Common myeloid progenitor, CD34-positive (primary cell): ENCODE measurements at places on chromosomes 1 and 21.

- peak; percentile 86 for DNase-seq
These were observed 109.8 kb downstream of the DUSP10 start for GRCh38 chr1:221632072-221632471.

GRCh38 chr1:40210511-40211204 lies 37.1 kb upstream of the TMCO2 start:
- no peak for DNase-seq

GRCh38 chr1:54559771-54560231 lies 11.8 kb downstream of the ACOT11 start:
- no peak for DNase-seq

DNA sequence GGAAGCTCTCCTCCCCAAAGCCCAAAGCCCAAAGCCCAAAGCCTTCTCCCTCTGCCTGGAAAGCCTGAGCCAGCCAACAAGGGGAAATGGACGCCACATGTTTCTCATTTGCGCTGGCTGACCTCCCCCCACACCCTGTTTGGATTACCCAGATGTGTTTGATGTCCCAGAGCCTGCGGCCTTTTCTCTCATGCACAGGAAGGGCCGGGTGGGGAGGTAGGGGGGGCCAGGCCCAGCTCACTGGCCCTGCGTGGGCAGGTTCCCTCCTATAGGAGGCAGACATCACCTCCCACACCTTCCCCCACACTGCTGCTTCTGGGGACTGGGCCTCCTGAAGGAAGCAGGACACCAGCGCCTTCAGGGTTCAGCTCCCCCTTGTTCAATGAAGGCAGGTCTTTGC lies 116.3 kb downstream of the NAV1 start:
- DNase-seq: no peak

DNA sequence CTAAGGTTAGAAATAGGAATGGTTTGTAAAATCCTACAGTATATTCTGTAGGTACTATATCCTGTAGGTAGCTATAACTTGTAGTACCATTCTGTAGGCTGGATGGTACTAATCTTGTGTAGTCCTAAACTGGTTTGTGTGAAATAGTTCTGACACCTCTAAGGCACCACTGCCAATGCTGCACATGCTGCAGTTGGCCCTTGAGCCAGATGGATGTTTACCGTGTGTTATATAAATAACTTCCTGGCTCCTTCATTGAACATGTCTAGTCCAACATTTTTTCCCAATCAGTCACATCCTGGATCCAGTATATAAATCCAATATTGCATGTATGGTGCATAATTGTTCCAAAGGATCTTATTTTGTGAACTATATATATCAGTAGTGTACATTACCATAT lies 89.5 kb upstream of the GNG4 start:
- DNase-seq: no peak

DNA sequence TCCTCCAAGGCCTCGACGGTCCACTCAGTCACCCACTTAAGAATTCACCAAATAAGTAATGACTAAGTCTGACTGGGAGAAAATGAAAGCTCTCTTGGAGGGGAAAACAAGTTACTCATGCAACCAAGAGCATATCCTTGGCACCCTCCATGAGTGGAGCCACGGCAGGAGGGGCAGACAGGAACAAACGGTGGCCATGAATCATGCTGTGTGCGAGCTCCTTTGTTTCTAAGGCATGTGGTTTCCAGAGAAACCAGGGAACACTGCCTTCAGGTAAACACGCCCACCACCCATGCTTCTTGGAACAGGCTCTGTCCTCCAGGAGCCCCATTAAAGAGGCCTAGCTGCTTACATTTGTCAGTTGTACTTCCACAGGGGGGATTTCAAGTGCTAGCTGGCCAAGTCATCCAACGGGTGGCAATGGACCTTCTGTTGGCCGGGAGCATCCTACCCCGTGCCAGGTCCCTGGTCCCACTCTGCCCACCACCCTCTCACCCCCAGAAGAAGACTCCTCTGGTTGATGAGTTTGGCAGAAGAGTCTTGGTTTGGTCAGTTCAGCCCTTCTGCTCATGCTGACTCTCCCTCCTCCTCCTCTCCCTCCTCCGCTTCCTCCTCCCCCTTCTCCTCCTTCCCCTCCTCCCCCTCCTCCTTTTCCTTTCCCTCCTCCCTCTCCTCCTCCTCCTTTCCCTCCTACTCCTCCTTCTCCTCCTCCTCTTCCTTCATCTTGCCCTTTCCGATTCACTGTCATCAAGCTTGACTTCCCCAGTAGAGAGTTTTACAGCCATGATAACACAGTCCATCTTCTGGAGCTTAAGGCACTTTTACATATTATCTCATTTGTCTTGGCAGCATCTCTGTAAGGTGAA lies 107.6 kb downstream of the CCDC185 start:
- no peak for DNase-seq

- DNase-seq: no peak
These were observed 13.0 kb upstream of the SERINC2 start for GRCh38 chr1:31399976-31400375.

GRCh38 chr1:21384620-21385019 lies 55.3 kb upstream of the NBPF3 start:
- no peak for DNase-seq

DNA sequence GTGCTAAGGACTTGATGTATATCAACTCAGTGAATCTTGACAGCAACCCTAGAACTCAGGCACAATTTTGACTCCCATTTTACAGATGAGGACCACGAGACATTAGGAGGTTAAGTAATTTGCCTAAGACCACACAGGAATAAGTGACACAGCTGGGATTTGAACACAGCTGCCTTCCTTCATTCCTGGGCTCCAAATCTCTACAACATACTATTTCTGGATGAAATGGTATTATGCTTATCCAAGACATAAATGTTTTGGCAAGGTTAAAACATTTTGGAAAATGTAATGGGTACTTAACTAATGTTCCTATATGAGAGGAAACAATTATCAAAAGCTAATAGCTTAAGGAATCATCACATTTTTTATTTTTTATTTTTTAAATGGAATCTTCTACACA lies 4.8 kb downstream of the CLDN8 start:
- DNase-seq: no peak

GRCh38 chr1:206933333-206933945 lies 11.7 kb upstream of the FCMR start:
- peak; percentile 66 for DNase-seq

DNA sequence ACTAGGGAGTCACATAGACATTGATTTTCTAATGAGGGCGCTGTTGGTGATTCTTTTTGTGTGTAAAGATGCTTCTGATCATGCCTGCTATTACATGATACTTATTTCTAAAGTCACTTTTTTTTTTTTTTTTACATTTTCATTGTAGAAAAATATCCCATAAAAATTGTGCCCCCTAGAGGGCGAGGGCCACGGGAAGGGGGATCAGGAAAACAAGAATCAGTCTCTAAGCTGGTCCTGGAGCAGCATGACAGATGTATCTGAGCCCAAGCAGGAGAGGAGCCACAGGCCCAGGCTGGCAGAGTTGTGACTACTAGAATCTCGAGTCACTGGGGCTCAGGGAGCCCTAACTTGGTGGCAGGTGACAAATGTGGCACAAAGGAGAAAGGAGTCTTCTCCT lies 28.1 kb downstream of the ZSCAN20 start:
- DNase-seq: no peak

- peak; percentile 68 for DNase-seq
These were observed at the start of gene CFAP74 for GRCh38 chr1:2003541-2004131. CFAP74 (minus strand) TSS chr1:2003786; CDS start chr1:1990956, 12,830 bp downstream.

DNA sequence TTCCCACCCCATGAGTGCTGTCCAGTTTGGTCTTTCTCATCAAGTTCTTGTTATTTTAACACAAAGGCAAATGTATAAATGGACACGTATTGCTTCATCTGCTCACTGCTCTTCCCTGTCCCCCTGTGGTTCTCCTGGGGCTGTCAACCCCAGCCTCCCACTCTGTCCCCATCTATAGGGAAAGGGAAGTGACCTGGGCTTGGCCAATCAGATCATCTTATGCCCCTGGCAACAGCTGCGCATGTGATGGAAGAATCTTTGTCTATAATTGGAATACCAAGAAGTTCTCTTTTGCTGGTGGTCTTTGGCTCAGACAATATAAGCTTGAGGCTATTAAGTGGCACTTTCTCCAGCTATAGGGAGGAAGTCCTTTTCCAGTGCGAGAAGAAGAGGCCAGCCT lies 4.7 kb upstream of the CCSAP start:
- no peak for DNase-seq

DNA sequence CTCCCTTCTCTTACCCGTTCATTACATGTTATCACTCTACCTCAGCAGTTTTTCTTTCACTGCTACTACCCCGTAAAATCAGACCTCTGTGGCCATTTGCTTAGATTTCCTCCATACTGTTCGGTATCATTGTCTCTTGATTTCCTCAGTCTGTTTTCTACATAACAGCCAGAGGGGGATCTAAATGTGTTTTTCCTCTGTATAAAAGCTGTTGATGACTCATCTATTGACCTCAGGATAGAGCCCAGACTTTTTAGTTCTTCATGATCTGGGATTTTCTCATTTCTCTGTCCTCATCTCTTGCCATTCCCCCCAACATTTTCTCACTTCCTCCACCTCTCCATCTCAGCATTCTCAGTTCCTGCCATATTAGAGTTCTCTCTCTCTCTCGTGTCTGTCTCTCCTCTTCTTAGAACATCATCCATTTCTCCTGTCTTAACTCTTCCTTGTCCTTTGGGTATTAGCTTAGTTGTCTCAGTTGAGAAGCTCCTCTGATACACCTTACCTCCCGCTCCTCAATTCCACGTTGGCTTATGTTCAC lies 10.5 kb downstream of the OTUD3 start:
- DNase-seq: no peak

DNA sequence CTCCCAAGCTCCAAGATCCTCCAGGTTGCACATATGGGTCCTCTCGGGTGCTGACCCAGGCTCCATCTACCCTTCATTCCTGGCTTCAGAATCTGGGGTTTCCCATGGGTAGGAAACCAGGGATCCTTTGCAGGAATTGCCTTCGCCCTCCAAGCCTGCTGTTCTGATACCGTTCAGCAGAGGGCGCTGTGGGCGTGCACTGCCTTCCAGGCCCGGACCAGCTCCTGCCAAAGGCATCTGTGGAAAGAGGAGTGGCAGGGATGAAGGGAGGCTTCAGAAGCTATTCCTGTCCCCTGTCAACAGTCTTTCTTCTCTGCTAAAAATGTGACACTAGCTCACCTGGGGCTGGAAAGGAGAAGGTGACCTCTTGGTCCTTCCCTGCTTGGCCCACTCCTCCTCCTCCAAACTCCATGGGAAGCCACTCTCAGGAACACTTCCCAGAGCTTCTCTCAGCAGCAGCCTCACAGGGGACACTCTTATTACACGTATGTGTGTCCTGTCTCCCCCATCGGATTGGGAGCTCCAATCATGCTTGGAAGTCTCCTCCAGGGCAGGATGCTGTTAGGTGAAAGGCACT lies 71.2 kb downstream of the VWA5B1 start:
- DNase-seq: no peak

DNA sequence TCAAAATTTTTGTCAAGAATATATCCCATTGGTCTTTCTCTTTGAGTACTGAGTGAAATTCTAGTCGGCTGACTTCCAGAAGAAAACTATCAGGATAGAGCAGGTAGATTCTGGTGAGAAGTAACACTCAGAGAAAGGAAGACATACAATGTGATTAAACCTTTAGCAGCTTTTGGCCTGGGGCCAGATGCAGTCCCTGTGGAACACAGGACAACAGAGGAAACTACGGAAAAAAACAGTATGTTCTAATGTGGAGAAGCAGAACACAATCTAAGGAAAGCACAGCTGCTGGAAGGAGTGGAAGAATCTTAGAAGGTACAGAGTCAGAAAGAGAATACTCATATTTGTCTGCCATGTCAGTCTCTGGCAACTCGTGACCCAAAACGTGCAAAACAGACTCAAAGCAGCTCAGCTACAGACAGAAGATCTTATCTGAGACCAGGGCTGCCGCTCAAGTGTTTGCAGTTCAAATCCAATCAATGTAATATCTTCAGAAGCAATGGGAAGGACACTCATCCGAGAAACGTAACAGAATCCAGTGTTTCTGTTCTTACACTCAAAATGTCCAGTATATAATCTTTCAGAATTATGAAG lies 283.8 kb downstream of the MRPL39 start:
- no peak for DNase-seq

- DNase-seq: no peak
These were observed 29.5 kb upstream of the CR2 start for GRCh38 chr1:207424570-207425131.

DNA sequence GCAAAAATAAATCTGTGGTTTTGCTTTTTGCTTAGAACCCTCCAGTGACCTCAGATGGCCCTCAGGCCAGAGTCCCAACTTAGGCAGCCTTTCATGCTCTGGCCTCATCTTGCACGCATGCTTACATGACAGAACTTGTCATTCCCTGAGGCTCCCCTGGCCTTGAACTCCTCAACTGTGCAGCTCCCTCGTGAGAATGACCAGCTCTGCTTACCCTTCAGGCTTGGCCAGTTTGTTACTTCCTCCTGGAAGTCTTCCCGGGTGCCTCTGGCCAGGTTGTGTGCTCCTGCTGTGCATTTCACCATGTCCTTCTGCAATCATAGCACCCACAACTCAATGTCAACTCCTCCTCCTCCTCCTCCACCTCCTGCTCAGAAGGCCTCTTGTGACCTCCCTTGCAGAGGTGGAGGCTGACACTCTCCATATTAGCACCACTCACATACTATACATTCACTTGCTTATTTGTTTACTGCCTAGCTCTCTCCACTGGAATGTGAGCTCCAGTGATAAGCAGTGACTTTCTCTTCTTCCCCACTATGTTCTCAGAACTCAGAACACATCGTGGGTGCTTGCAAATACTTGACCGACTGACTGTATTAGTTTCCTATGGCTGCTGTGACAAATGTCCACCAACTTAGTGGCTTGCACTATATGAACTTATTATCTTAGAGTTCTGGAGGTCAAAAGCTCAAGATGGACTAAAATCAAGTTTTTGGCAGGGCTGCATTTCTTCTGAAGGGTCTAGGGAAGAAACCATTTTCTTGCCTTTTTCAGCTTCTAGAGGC lies 41.9 kb downstream of the RCSD1 start:
- DNase-seq: no peak

GRCh38 chr1:89904219-89904980 lies 83.6 kb downstream of the LRRC8D start:
- DNase-seq: no peak

- DNase-seq: no peak
These were observed 20.2 kb downstream of the EXOC8 start for GRCh38 chr1:231317306-231318014.

GRCh38 chr1:100188617-100189016 lies 10.6 kb upstream of the LRRC39 start:
- no peak for DNase-seq

DNA sequence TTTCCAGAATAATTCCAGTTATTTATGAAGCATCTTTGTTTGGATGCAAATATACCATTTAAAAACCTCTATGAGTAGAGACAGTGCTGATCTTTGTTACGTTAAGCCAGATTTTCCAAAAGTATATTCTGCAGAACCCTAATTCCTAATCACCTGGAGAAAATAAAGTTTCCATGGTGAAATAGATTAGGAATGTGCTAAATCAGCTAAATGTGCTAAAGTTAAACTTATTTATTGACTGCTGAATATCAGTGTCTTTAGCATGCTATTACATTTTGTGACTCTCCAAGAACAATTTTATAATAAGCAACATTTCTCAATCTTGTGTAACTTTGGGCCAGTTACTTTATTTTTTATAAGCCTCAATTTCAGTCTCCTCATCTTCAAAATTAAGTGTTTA lies 196.3 kb upstream of the NFIA start:
- DNase-seq: no peak
